OCI-M1 (cell line): ENCODE measurements at places on chromosomes 3 and 15.

DNA sequence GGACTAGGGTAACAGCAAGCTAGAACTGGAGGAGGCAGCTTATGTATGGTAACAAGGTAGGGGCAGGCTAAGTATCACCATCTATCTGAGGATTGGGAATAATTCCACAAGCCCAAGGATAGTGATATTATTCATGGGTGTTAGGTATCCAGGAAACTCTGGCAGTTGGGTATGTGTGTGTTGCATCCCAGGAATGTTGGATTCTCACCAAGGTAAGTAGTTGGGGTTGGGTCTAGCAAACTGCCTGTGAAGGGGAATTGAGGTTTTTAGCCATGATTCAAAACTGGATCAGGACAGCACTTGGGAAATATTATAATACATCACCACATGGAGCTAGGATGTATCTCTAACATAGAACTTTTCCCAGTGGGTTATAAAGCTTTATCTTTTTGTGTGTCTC is 626.4 kb upstream of the GOLIM4 start:
- DNase-seq: no peak

DNA sequence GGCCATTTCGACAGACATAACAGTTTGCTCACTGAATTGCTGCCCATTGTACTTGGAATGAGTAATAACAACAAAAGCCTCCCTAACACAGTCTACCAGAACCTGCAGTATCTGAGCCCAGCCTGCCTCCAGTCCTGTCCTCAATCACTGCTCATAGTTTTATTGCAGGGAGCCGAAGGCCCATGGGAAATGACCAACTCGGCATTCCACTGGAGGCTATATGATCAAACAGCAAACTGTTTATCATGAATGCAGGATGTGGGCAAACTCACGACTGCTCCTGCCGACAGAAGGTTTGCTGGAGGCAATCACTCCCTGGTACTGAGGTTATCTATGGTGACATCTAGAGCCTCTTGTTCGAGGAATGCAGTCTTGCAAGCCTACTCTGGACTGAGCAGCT is 46.3 kb downstream of the LSM3 start:
- peak; percentile 23 for DNase-seq

GRCh38 chr3:134646086-134646485 is 4.7 kb downstream of the KY start:
- no peak for DNase-seq

DNA sequence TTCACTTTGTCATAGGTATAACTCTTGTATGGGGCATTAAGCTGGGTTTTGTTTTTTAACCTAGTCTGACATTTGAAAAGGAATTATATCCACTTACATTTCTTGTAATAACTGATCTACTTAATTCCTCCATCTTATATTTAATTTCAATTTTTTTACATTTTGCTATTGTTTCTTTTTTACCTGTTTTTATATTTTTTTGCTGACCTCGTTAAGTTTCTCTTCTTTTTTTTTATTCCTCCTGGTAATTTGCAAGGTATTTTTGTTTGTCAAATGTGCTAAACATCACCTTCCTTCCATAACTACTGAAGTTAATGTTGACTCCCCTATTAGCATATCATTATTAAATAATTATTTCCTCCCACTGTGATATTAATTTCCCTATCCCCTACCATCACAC is 87.7 kb upstream of the NR2F2 start:
- no peak for DNase-seq

- DNase-seq: no peak
Observed at GRCh38 chr3:45975686-45976085, 19.9 kb downstream of the FYCO1 start.

- no peak for DNase-seq
Observed at GRCh38 chr3:120443626-120444123, 7.1 kb downstream of the FSTL1 start.
